SK-N-DZ (cell line): ENCODE measurements at places on chromosomes 7 and 10.

DNA sequence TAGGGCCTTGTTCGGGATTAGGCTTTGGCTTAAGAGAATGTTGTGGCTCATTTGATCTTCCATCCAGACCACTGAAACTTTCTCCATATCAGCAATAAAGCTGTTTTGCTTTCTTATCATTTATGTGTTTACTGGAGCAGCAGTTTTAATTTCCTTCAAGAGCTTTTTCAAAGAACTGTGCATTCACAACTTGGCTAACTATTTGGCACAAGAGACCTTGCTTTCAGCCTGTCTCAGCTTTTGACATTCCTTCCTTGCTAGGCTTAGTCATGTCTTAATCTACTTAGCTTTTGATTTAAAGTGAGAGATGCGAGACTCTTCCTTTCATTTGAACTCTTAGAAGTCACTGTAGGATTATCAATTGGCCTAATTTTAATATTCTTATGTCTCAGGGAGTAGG is 19.1 kb upstream of the AKR1B1 start:
- no peak for DNase-seq

- no peak for DNase-seq
Observed at GRCh38 chr10:6659451-6659850, 79.4 kb upstream of the PRKCQ start.

DNA sequence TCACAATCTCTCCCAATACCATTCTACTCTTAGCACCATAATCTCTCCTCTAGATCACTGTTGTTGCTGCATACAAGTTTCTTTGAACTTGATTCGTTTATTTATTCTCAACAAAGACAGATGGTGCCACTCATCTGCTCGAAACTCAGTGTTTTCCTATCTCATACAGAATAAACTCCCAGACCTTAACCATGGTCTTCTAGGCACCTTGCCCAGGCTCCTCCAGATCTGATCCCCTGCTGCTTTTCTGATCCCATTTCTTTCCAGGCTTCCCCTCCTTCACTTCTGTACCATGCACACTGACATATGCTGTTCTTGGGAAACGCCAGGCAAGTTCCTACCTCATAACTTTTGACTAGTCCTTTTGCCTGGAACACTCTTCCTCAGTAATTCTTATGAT is 645.7 kb downstream of the DNAJB9 start:
- DNase-seq: no peak

GRCh38 chr10:78062296-78062695 is 28.6 kb downstream of the RPS24 start:
- DNase-seq: no peak

DNA sequence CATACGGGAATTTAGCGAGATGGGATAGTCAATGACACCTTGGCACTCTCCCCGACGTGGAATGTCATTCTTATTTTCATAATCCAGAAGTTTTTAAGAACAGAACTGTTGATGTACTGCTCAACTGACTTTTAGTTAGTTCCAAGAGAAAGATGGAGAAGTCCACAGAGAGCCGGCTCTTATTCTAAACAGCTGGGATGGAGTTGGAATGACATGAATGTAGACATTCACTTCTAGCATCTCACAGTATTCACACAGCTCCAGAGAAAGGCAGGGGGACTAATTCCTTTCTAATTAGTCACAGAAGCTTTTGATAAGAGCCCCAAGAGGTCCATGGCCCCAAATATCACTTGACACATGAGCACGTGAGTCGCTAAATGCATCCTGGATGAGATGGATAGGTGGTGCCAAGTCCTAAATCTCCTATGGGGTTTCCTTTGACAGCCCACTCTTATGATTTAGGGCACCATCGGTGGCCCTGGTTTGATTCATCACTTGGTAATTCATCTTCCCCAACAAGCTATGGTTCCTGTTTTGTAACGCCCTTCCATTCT is 420.3 kb upstream of the AUTS2 start:
- no peak for DNase-seq

DNA sequence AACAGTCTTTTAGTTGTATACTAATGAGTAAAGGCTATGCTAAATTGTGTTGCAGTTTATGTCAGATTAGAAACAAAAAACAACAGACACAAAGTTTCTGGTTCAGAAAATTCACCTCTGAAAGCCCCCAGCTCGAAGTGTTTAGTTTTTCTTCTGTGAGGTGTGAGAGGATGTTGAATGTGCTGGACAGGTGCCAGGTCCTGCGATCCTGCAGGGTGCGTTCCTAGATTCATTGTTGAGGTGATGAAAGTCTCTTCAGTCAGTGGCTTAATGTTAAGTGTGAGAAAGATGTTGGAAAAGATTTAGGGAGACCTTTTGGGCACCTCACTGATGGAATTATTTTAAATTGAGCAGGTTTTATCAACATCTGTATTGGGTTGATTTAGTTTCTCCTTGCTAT is 287.3 kb downstream of the SDK1 start:
- no peak for DNase-seq

DNA sequence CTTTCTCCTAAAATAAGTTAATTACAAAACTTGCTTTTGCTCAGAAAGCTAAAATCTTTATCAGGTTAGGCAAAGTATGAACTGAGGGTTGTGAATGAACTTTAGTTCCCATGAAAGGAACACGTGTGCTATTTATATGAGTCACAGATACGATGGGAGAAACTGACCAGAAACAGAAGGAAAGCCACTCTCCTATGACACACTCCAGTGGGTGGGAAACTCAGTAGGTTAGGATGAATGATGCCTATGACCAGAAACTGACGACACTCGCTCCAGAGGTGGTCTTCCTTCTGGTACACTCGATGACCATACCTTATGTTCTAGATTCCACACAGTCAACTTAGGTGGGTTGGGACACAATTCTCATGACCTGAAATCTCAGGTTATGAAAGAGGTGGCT is 215.7 kb upstream of the INHBA start:
- DNase-seq: no peak

- no peak for DNase-seq
Observed at GRCh38 chr10:14102056-14102455, 228.7 kb downstream of the FRMD4A start.

- DNase-seq: no peak
Observed at GRCh38 chr7:136312592-136312991, 335.4 kb upstream of the MTPN start.

GRCh38 chr7:30912986-30913811 is 1.5 kb downstream of the AQP1 start:
- peak; percentile 59 for DNase-seq
